ENCODE measurements at places on chromosomes 4 and X. TPM values are rescaled to one million over a fixed set of nuclear protein-coding genes. Genes with fewer than 3 reads are reported as not detected.
A peak's percentile ranks its signal among the peaks of the same experiment; 100 is the strongest.

GAGE12G gene
- not detected for total RNA-seq

PWWP3B gene
- total RNA-seq: 28.0 TPM

MAMLD1 gene
- 4.4 TPM for total RNA-seq

LINC00632 gene
- 62.0 TPM for total RNA-seq

DNA sequence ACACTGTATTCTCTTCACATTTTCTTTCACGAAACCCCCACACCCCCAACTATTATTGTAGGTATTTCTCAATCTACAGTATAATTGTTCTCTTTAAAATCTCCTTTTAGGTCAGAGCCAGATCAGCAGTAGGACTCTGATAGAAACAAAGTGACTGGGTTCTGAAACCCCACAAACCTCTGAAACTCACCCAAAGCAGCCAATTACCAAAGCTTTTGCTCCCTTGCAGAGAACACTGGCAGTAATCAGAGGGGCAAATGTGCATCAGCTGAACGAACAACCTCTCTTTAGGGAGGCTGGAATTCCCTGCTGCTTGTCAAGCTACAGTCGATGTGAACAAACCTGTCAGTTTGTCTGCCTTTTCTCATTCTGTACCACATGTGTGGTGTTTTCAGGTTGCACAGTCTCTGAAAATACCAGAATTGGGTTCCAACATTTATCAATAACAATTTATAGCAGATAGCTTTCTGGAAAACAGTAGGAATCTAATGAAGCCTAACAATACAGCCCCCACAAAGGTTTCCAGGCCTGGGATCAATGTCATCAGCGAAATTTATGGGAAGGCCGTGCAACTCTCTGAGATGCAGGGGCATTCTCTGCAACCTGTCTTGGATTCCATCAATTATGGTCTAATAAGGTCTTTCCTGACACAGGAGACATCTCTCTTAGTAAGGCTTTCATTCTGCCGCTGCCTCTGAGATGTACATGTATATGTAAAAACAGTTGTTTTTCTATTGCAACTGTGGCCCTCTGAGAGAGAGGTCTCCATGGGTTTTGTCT lies 395.9 kb downstream of the GPAT3 start:
- DNase-seq: no peak
- no peak overlapping the region for H3K4me3 ChIP-seq
- no peak overlapping the region for H3K27ac ChIP-seq
- H3K27me3 ChIP-seq: no peaks in the 10 kb centered on the region

GRCh38 chr4:133641191-133641590 lies 492.1 kb downstream of the PCDH10 start:
- no peak for DNase-seq
- H3K4me3 ChIP-seq: no peak overlapping the region
- H3K4me1 ChIP-seq: no peaks in the 10 kb centered on the region
- no peaks in the 10 kb centered on the region for H3K36me3 ChIP-seq
- H3K27ac ChIP-seq: no peak overlapping the region
- H3K27me3 ChIP-seq: no peaks in the 10 kb centered on the region

GRCh38 chr4:84901740-84902281 lies 64.7 kb downstream of the WDFY3 start:
- H3K36me3 ChIP-seq: peaks cover 12% of the 10 kb centered on the region
- H3K27me3 ChIP-seq: no peaks in the 10 kb centered on the region
- H3K4me1 ChIP-seq: no peaks in the 10 kb centered on the region
- no peak overlapping the region for H3K4me3 ChIP-seq
- H3K27ac ChIP-seq: no peak overlapping the region

GRCh38 chrX:29531336-29531735 lies 684.0 kb upstream of the MAGEB2 start:
- no peak overlapping the region for H3K27ac ChIP-seq
- no peaks in the 10 kb centered on the region for H3K27me3 ChIP-seq
- no peak for DNase-seq
- H3K4me3 ChIP-seq: no peak overlapping the region
- H3K36me3 ChIP-seq: no peaks in the 10 kb centered on the region

DNA sequence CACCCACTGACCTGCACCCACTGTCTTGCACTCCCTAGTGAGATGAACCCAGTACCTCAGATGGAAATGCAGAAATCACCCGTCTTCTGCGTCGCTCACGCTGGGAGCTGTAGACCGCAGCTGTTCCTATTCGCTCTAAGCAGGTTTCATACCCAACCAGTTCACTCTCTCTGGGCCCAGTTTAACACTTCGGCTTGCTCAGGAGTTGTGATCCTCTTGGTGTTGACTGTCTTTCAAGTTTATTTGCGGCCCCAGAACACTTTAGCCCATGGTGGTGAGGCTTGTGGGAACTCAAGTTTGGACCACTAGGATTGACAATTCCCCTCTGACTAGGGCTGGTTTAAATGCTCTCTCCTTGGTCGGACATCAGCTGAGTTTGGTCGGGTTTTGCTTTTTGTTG lies 147.0 kb downstream of the DACH2 start:
- H3K36me3 ChIP-seq: no peaks in the 10 kb centered on the region
- DNase-seq: no peak
- no peak overlapping the region for H3K4me3 ChIP-seq
- H3K27me3 ChIP-seq: no peaks in the 10 kb centered on the region
- H3K27ac ChIP-seq: no peak overlapping the region
- no peaks in the 10 kb centered on the region for H3K4me1 ChIP-seq

DNA sequence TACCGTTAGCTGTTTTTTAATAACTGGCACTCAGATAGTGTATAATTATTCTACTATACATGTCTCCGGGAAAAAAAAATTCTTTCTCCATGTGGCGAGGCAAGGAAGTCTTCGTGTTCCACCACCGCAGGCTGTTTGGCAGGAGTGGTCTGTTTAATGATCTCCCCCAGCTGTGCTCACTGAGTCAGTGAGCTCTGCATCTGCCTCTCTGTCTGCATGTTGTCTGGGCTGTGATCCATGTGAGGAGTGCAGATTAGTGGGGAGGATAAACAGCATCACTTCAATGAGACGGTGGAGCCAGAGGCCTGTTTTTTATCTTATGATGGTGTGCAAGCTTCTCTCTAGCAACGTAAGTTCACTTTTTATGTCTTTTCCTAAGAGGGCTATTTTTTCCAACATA lies 69.8 kb downstream of the RPS3A start:
- peaks cover 9% of the 10 kb centered on the region for H3K4me1 ChIP-seq
- H3K27me3 ChIP-seq: no peaks in the 10 kb centered on the region
- DNase-seq: peak; percentile 98

DNA sequence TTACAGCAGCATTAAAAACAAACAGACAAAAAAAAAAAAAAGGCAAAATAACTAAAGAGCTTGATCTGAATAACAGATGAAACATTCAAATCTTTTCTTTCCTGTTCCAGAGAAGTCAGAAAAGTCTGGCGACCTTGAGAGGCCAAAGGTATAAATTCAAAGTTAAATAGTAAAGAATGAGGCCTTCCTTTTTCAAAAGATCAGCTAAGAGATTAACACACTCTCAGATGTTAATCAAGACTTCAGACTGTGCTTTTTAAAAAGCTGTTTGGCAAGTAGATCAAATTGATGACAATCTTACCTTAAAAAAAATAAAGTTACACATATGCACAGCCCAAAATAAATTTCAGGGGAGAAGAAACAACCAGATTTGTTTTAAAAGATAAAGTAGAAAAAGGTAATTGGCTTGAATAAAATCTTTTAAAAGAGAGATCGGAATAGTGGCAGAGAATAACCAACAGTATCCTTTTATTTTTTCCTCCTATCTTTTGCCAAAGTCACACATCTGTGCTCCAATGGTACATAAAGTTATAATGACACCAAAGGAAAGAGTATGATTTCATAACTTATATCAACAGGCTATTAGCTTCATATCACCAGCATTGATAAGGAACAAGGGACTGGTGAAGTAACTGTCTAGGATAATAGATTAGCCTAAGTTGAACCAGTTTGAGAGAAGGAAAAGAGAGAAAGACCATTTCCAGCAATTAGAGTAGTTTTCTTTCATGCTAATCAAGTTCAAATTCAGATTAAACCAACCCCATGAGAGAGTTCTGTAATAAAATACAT lies 70.4 kb downstream of the METTL14 start:
- peaks cover 21% of the 10 kb centered on the region for H3K36me3 ChIP-seq
- no peak for DNase-seq
- H3K4me3 ChIP-seq: no peak overlapping the region
- peaks cover 14% of the 10 kb centered on the region for H3K4me1 ChIP-seq
- no peaks in the 10 kb centered on the region for H3K27me3 ChIP-seq
